ENCODE measurements at places on chromosomes 3 and 15.

GRCh38 chr3:181250714-181251113, 261.2 kb upstream of the DNAJC19 start:
- DNase-seq: no peak

DNA sequence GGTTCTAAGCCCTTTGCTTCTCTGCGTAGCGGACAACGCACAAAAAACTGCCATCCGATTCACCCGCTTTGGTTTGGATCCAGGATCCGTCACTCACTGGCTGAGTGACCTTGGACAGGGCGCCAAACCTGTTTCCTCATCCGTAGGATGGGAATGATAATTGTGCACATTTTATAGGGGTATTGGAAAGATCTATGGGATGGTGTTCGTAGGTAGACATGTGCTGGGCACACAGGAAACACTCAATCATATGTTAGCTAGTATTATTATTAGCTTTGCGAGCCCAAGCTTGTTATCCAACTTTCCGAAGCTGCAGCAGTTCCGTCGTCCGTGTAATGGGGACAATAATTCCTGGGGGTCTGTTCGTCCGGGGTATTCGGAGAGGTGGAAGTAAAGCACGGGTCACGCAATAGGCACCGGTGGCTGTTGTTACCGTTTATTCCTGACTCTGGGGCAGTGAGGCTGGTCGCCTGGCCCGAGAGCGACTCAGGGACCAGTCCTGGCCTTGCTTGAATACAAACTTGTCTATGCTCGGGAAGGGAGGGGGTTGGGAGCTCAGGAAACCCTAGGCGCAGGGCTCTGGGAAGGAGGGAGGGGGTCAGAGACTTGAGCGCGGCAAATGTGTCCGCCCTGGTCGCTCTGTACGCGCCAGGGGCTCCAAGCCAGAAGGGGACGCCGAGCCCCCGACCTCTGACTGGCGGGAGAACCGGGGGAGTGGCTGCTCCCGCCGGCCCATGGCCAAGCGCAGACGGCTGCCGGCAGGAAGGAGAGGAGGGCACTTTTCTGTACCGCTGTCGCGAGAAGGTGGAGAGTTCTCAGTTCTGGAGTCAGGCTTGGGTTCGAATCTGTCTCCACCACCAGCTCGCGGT, 1.3 kb downstream of the SPSB4 start:
- no peak for DNase-seq

GRCh38 chr3:42367903-42368302, 42.5 kb downstream of the LYZL4 start:
- no peak for DNase-seq

DNA sequence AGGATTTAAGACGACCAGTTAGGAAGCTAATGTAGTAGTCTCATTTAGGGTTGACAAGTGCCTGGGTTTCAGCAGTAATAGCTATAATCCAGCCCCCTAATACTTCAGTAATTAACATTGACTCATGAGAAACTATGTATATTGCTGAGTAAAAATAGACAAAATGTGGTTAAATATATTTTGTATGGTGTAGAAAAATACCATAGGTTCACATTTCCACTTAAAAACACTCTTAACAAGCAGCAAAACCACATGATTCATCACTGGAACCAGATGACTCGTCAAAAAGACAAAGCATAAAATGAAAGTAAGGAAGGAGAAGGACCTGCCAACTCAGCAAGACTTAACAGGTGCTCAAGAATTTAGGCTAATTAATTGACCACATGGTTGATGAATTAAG, 288.9 kb downstream of the EFHB start:
- DNase-seq: no peak

DNA sequence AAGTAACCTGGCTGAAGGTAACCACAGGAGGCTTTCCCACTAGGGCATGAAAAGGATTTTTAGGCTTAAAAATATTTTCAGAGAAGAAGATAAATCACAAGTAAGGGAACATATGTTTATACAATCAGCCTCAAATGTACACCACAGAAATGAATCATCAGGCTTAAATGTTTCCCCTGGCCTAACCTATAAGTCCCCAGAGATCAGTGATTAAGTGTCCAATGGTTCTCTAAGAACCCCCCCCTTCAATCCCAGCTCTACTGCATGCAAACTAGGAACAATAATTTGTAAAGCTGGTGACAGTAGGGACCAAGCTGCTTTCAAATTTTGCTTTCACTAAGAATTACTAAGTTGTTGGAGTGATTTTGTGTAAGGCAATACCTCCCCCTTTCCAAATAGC, 431.6 kb upstream of the LMCD1 start:
- DNase-seq: no peak

GRCh38 chr3:16476636-16477035, 36.9 kb downstream of the RFTN1 start:
- DNase-seq: no peak

DNA sequence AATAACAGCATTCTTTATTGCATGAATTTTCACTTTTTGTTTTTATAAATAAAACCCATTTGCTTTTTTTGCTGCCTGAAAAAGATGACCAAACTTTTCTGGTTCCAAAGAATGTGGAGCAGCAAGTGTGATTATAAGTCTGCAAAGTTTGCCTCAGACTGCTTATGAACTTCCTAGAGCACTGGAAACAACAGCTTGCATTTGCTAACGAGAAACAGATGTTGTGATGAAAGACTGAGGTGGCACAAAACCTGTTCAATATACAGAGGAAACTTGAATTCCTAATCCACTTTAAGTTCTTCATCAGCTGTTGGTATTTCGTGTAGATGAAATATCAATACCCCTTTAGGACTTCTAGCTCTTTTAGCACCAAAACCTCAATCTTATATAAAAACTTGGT, 9.3 kb downstream of the ZPLD1 start:
- DNase-seq: no peak

- DNase-seq: no peak
These were observed 15.3 kb downstream of the SEC61A1 start for GRCh38 chr3:128067489-128067888.

- DNase-seq: no peak
These were observed 9.0 kb downstream of the GOLIM4 start for GRCh38 chr3:168086541-168087260.

DNA sequence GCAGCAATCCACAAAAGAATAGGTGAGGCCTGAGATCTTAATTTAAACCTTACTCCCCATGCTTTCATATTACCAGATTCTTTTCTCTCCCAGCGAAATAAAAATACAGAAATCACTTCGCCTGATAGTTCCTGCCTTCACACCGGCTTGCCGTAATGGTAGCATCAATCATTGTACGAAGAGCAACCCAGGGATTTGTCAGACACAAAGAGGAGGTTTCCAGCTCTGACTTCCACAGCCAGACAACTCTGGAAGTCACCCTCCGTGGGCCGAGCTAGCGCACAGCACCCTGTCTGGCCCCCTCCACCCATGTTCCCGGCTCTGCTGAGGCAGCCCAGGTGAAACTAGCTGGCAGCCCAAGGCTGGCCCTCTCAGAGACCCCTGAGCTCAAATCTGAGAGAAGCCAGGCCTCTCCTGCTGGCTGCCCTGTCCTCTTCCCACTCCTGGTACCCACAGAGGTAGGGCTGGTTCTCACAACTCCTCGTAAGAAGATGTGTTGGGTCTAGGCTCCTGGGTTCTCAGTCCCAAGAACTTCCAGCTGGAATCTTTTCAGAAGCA, 156.9 kb upstream of the BNIP2 start:
- no peak for DNase-seq

DNA sequence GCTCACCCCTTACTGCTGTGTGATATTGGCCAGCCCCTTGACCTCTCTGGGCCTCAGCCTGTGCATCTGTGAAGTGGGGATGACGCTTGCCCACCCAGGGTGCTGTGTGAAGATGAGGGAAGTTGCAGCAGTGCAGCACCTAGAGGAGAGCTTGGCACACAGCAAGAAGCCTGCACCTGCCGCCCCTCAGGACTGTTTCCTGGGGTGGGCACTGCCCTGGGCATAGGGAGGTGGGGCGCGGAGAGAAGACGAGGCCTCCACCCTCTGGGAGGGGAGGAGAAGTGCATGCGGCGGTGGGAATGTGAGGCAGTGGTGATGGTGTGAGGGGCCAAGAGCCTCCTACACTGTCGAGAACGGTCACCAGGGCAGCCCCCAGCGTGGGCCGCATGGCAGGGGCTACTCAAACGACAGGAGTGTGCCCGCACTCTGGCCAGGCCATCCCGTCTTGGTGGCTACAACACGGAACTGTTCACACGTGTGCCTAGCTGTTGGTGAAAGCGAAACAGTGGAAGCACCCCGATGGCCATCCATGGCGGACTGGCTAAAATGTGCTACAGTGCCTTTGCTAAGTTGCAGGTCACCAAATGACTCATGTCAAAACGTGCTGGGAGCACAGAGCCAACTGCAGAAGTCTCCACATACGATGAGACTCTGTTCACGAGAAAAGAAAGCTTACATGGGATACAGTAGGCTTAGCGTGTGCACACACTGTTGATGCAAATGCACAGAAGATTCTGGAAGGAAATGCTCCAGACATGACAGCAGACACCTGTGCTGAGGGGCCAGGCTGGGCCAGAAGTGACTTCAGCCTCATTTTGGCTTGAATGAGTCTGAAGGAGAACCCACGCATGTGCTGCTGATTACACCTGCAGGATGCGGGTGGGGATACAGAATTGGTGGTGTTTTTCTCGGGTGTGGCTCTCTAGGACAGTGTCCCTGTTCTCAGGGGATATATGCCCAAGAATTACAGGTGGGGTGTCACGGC, 40.4 kb upstream of the IQSEC1 start:
- no peak for DNase-seq

GRCh38 chr3:187066228-187066995, 72.9 kb downstream of the RPL39L start:
- DNase-seq: peak; percentile 49

GRCh38 chr3:69659180-69659910, 79.9 kb upstream of the MITF start:
- no peak for DNase-seq

DNA sequence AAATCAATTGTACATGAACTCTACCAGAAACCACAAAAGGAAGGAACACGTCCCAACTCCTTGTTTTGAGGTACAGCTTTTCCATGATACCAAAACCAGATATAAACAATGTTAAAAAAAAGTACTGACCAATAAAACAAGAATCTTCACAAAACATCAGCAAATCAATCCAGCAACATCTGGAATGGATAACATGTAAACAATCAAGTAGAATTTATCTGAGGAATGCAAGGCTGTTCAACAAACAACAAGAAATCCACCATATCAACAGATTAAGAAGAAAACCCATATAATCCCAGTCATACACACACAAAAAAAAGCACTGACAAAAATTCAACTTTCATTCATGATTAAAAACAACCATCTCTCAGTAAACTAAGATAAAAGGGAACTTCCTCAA, 26.7 kb downstream of the TJP1 start:
- no peak for DNase-seq

DNA sequence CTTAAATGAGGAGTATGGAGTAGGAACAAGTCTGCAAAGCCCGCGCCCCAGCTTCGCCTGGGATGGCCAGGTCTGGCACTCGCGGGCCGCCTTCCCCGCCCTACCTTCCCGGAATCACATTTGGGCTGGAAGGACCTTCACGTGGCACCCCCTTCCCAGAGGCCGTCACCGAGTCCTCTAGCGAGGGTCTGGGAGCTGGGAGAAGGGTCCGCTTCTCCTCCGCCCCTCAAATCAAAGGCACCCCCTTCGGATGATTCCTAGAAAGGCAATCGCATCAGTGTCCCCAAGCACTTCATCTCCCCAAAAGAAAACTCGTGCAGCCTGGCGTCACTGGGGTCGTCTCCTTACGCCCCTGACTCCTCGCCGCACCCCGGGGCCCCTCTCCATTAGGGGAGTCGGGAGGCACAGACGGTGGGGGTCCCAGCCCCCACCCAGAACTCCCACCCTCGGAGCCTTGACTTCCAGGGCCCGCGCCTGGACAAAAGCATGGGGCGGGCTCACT, 380 bp downstream of the MYLK start:
- no peak for DNase-seq

DNA sequence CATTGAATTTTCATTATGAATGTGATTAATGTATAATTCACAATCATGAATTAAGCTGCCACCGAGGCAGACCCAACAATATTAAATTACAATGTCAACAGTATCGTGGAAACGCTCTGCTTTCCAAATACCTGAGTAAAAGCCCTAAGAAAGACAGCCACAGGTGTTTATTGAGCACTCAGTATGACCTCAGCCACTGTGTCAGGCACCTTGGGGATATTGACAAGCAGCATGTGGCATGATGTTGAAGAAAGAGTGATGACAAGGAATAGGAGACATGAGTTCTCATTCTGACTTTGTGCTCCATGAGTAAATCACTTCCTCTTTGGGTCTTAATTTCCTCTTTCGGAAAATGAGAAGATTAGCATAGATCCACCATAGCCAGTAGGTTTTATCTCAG, 12.8 kb downstream of the C2CD4A start:
- no peak for DNase-seq
